ENCODE measurements at places on chromosomes 11 and 22.

DNA sequence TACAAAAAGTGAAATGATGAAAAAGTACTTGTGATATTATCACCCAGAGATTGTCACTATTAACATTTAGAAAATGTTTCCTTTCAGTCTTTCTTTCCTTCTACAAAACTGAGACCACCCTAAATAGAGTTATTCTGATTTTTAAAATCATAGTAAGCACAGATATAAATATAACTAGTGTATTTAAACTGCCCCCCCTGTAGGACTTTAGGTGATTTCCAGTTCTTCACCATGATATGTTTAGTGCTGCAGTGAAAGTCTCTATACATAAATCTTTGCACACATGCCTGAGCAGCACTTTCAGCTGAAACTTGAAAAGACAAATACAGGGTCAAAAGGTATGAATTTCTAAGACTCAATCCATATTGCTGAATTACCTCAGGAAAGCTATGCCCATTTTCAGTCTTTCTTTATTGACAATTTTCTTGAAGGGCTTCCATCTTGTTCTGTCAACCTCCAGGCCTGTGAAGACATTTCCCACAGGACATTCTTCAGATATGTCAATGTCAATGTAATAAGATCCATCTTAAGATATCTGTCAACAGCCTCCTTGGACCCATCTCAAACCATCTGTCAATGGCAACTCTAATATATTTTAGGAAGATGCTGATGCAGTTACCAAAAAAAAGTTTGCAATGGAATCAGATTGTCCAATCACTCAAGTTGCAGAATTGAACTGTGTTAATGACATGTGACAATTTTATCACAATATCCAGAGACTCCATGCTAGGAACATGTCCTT is 30.8 kb upstream of the LDLRAD3 start:
- DNase-seq = no peak

- DNase-seq = peak; percentile 31
Observed at GRCh38 chr22:29477723-29478318, 2.2 kb upstream of the NEFH start.

- DNase-seq = no peak
Observed at GRCh38 chr22:20811171-20811570, 37.3 kb downstream of the SERPIND1 start.

GRCh38 chr11:45930031-45930794 is 7.8 kb downstream of the LARGE2 start:
- DNase-seq = no peak

DNA sequence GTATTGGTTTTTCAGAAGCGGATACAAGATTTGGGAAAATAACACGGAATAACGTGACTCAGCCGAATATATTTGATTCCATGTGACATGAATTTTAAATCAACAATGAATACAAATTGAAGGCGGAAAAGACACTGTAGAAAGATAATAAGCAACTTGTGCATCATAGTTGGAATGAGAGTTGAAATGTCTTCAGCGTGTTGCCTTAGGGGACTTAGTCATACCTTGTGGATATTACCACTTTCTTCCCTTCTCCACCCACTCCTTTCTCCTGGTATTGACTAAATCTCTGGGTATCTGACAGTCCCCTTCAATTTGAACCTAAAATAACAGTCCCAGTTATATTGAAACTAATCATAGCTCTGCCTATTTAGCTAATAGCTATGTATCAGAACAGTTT is 2373.1 kb upstream of the RAG2 start:
- no peak for DNase-seq

GRCh38 chr11:71556018-71556417 is 7.8 kb downstream of the KRTAP5-9 start:
- DNase-seq = no peak

DNA sequence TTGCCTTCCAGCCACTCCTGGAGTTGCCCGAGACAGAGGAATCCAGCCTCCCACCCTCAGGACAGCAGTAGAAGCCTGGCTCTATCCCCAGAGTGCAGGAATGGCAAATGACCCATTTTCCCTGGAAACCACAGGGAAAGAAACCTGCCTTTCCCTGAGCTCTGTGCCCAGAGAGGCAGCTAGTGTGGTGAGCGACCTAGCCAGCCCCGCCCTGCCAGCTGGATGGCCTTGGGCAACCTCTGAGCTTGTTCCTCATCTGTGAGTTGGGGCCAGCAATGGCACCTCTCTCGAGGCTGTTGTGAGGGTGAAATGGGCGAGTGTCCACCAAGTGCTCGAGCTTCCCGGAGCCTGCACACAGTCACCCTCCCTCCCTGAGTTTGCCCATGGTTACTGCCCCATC is 3.7 kb downstream of the OMP start:
- DNase-seq = no peak

DNA sequence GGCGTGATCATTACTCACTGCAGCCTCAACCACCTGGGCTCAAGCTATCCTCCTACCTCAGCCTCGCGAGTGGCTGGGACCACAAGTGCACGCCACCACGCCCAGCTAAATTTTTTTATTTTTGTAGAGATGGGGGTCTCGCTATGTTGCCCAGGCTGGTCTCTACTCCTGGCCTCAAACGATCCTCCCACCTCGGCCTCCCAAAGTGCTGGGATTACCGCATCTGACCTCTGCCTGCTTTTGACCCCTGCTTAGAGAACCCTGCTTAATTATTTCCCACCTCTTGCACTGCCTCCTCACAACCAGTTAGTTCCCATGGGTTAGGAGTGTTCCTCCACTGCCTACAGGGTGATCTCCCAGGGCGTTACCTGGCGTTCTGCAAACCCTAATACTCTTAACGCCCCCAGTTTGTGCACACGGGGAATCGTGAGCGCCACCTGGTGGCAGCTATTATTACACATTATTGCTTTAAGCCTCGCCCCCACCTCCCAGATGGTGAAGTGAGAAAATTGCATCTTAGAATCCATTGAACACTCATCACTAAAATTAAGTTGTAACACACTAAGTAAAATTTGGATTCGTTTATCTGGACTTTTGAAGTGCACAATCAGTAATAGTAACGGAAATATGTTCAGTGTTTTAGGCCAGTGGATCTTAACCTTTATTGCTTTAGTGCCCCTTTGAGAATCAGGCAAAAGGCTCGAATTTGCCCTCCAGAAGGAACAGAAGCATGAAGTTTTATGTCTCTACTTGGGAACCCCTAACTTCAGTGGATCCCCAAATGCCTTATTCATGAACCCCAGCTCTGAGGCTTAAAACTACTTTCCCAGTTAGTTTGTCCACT is 61.4 kb upstream of the ASPHD2 start:
- DNase-seq = peak; percentile 70

DNA sequence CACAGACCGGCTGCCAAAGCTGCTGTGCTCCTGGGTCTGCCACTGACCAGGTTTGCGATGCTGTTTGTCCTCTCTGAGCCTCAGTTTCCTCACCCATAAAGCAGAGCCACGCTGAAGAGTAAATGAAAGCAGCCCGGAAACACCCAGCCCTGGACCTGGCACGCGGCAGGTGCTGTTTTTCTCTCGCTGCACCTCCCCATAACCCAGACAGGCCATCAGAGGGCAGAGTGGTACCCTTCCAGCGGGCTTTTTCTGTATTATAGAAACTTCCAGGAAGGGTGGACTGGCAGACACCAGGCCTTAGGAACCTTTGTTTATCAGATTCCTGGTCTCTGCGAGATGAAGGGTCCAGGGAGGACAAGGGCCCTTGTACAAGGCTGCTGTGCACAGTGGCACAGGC is 17.9 kb upstream of the FGF19 start:
- no peak for DNase-seq

- no peak for DNase-seq
Observed at GRCh38 chr22:23058481-23059283, 11.6 kb upstream of the GNAZ start.

DNA sequence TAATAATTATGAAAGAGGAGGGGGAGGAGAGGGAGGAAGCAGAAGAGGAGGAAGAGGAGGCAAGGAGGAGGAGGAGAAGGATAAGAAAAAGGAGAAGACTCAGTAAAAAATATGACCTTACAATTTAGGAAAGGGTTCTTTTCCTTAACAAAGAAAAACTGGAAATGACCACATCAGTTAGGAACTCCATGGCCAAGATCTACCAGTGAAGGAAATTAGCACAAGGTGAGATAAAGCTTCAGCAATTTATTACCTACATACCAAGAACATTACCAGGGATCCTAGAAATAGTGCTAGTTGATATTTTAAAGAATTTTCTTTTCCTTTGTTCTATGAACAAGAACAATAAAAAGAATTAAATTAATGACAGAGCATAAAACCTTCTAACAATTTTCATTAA is 172.7 kb downstream of the LRRC4C start:
- DNase-seq = peak; percentile 93

GRCh38 chr22:43537019-43537585 is 125.3 kb downstream of the MPPED1 start:
- no peak for DNase-seq

DNA sequence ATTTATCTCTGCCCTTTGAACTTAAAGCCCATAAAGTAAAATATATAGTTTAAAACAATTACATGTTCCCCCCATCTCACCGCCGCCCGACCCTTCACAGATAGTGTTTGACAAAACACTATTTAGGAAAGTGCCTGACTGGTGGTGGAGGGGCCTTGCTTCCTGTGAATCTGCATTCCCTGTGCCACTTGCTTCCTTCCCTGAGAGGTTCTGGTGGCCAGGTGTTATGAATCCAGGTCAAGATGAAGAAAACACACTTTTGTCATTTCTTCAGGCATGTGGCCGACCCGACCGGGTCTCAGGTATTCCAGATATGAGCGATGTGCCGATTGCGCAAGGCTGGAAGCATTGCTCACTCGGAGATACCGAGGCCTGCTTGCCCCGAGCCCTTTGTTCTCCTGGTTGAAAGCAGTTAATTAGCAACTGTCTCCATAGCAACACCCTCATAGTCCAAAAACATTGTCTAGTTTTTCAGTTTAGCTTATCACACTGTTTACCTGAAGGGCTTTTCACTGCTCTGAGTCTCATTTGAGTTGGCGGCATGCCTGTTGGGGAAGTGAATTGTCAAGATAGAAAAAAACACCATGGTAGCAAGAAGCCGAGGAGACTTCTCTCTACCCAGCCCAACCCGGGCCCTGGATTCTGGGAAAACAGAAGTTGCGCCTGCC is 128.3 kb downstream of the TEAD1 start:
- peak; percentile 78 for DNase-seq

- DNase-seq = no peak
Observed at GRCh38 chr11:69380921-69381581, 87.1 kb downstream of the MYEOV start.

GRCh38 chr11:21933095-21933494 is 259.8 kb upstream of the ANO5 start:
- no peak for DNase-seq

DNA sequence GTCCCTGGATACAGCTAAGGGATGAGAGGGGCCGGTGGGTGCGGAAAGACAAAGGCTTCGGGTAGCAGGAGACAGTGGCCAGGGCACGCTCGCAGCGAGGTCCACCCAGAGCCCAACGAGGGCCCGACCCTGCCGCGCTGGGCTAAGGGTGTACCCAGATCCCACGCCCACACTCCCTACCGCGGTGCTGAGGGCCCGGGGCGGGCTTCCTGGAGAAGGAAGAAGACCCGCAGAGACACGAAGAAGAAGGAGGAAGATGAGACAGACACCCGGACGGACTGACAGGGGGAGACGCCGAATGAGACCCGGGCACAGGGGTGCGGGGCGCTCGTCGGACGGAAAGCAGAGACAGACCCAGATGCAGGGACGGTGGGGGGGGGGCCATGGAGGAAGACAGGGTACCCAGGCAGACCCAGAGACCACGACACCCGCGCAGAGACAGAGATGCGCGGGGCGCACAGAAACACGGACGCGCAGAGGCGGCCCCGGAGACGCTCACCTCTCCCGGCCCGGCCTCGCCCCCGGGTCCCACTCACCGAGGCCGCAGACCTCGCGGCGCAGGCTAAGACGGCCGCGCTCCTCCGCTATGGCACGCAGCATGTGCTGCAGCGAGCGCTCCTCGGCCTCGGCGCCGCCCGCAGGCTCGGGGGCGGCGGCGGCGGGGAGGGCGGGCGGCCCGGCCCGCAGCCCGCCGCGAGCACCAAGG is 437 bp downstream of the KIAA0930 start:
- peak; percentile 34 for DNase-seq

DNA sequence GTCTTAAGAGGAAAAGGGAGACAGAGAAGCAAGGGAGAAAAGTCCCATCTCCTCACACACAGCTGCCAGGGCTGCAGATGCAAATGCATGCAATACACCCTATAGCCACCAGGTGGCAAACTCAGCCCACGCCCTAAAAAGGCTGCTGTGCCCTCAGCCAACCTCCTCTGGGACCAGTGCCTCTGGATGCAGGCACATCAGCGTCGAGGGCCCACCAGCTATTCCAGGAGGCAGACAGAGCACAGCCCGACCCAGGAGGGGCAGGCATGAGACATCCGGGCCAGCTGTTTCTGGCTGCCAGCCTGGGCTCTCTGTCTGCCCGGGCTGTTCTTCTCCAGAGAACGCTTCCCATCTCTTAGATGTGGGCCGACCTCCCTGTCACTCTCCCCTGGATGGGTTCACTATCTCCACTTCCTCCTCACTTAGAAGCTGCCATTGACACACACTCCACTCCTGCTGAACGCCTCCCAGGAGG is 39.7 kb downstream of the TPBGL start:
- peak; percentile 92 for DNase-seq

DNA sequence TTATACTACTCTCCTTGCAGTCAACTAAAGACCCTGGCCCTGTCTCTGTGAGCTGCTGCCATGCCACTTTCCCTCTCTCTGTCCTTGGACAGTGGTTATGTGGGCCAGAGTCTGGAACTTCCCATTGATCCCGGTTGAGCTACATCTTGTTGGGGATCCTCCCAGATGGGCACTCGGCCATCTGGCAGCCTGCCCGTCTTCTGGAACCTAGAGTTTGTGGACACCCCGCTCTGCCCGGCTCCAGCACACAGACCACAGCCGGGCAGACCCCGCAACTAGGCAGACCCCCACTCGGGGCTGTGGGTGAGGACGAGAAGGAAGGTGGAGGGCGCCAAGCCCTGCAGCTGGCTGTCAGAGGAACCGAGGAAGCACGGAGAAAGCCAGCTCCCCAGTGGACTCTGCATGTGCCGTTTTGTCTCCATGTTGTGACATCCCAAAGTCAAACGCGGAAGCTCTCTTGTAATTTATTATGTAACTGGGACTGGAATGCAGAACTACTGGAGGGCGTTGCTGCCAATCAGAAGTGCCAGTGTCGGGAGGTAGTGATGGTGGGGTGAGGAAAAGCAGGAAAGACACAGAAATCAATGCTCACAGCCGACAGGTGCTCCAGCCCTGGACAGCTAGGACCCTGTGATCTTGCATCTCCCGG is 207.7 kb downstream of the CEP164 start:
- no peak for DNase-seq

DNA sequence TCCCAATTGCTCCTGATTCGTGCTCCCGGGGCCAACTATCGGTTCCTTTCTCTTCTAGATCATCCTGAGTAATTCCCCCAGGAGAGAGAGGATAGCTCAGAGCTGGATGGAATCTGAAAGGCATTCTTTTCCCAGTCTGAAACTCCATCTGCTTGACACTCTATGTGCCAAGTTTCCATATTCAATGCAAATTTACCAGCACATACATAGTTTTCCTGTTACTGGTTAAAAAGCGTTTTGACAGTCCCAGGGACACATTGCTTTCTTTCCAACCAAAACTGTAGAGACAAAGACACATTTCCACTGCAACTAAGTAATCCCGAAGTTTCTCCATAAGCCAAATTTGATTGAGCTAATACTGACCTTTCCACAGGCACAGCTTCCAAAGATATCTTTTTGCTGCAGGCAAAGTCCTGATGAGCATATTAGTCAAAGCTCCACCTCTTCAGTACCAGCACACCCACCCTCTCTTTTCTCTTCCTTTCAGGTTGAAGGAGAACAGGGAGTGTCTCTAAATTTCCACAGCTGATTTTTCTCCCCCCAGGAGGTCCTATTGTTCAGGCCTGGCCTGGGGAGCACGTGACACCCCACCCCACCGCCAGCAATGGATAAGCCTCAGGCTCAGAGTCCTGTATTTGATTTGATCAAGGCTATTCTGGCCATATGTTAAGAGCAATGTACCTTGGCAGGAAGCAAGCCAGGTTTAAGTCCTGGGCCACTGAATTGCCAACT is 9.7 kb upstream of the ANKK1 start:
- DNase-seq = peak; percentile 63

All from mesendoderm (in vitro differentiated cells).